ENCODE measurements at places on chromosomes 11 and 22. TPM values are rescaled to one million over a fixed set of nuclear protein-coding genes. Genes with fewer than 3 reads are reported as not detected.
A peak's percentile ranks its signal among the peaks of the same experiment; 100 is the strongest.

DNA sequence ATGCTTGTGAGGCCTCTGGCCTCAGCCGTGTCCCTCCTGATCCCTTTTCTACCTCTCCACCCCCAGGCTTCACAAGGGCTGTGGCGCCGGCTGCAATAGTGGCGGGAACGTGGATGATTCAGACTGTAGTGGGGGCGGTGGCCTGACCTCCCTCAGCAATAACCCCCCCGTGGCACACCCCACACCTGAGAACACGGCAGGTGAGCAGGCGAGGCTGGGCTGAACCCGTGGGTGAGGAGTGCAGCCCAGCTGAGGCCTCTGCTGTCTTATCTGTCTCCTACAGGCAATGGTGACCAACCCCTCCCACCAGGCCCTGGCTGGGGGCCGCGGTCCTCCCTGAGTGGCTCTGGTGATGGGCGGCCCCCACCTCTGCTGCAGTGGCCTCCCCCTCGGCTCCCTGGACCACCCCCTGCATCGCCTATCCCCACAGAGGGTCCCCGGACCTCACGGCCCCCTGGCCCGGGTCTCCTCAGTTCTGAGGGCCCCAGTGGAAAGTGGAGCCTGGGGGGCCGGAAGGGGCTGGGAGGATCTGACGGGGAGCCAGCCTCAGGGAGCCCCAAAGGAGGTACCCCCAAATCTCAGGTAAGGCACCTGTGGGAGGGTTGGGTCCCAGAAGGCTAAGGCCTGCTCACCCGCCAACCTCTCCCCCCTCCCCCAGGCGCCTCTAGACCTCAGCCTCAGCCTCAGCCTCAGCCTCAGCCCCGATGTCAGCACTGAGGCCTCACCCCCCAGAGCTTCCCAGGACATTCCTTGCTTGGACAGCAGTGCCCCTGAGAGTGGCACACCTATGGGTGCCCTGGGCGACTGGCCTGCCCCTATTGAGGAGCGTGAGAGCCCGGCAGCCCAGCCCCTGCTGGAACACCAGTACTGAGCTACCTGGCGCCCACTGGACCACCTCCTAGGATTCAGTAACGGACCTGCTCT lies 1.5 kb upstream of the SIPA1 start:
- no peak for DNase-seq

GRCh38 chr11:114758627-114759026 lies 80.3 kb downstream of the NXPE2 start:
- DNase-seq = no peak

DNA sequence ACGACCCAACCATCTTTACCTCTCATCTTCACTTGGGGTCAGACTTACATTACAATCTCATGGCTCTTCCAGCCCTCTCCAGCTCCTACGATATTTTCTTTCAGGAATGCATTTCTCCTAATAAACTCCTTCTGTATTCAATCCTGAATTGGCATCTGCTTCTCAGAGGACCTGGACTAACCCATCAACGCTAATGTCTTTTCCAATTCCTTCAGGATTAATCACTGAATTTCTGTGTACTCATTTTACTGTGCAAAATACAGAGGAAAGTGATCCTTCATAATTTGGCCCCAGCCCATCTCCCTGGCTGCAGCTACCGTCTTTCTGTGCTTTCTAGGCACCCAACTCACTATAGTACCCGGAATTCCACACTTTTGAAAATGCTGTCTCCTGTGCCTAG lies 239.2 kb downstream of the METTL15 start:
- no peak for DNase-seq

GRCh38 chr11:86987679-86988078 lies 32.5 kb upstream of the FZD4 start:
- DNase-seq = no peak

GRCh38 chr11:92224407-92225124 lies at the start of gene FAT3:
Gene FAT3, plus strand, starts transcription at chr11:92224818. Its CDS starts 127,295 bp downstream, at chr11:92352113.
- DNase-seq = peak; percentile 28

- DNase-seq = no peak
Observed at GRCh38 chr11:79691445-79691844, 250.6 kb upstream of the TENM4 start.

DNA sequence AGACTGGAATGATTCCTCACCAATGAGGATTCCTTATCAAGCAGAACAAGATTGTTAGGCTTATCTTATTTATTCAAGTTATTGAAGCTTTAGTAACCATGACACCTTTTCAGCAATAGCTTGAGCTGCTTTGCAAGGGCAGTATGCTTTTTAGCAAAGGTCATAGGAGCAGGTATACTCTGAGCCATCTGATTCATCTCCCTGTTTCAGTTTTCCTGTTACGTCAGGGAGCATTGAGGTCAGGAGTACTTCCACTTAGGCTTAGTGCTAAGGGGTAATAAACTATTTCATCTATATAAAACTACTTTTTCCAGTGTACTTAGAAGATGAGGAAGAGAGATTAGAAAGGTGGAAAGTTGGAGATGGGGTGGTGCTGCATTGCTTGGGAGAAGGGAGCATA lies 17.7 kb upstream of the ANKRD42 start:
- DNase-seq = no peak

DNA sequence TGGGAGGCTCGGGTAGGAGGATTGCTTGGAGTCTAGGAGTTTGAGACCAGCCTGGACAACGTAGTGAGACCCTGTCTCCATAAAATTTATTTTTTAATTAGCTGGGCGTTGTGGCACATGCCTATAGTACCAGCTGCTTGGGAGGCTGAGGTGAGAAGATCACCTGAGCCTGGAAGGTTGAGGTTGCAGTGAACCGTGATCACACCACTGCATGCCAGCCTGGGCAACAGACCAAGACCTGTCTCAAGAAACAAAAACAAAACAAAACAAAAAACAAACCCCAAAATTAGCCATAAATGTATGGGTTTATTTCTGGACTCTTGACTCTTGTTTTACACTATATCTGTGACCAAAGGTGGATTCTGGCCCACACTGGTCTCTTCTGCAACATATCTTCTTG lies 41.6 kb downstream of the EIF3F start:
- DNase-seq = no peak

DNA sequence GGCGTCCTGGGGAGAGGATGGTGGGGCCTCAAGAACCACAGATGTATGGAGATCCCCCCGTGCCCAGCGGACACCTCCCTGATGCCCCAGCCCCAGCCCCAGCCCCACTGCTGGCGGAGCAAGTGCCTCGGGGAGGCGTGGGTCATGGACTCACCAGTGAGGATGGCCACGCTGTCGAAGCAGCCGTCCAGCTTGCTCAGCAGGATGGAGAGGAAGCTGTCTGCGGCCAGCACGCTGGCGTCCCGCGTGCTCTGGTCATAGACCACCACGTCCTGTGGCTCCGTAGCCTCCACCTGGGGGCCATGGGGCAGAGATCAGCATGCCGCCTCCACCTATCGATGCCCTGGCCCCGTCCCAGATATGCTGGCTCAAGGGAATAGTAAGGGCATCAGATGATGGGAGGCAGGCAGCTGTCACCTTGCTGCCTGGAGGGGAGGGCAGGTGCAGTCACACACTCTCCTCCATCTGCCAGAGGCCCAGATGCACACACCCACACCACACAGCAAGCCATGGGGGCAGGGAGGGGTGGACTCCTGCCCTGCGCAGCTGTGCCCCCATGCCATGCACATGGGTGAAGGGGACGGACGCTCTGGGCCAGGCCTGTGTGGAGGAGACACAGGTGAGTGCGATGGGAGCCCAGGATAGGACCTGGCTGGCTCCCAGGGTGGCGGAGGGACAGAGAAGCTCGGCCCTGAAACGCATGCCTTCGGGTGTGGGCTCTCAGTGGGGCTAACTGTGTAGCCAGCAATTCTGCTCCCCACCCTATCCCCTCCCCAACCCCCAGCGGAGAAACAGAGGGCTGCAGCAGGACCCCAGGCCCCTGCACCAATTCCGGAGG lies 8.2 kb downstream of the DUSP8 start:
- DNase-seq = no peak

DNA sequence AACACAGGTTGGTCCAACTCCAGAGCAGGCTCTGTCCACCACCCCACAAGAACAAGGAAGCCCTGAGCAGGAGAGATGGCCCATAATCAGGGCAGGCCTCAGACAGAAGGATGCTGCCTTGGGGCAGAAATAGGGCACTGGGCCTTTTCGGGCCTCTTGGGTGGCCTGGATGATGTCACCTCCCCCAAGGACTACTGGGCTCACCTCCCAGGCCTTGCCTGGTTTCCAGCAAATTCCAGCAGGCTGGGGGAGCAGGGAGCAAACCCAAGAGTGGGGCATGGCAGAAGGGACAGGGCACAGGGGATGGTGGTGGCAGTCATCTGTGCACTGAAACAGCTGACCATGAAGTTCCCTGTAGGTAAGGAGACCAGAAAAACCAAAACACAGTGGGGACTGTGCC lies 5.3 kb upstream of the NAA40 start:
- DNase-seq = no peak

GRCh38 chr11:129722529-129722928 lies 93.1 kb upstream of the TMEM45B start:
- no peak for DNase-seq

DNA sequence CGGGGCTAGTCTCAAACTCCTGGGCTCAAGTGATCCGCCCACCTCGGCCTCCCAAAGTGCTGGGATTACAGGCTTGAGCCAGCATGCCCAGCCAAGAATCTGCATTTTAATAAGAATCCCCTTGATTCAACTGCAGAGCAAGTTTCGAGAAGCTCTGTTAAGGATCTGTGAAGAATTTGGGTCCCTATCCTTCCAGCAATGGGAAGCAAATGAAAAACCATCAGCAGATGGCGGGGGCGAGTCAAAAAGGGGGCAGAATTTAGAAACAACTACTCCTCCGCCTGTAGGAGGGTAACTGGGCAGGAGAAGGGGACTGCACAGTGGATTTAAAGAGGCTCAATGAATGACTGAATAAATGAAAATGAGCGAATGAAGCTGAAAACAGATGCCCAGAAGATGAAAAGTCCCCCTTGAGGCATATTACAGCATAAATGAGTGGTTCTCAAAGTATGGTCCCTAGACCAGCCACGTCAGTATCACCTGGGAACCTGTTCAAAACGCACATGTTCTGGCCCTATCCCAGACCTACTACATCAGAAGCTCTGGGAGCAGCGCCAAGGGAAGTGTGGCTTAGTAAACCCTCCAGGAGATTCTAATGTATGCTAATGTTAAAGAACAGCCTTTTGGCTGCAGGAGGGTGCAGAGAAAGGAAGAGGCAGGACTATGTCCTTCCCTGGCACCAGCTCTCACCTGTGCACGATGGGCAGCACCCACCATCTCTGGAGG lies 15.0 kb downstream of the VWCE start:
- DNase-seq = no peak

GRCh38 chr11:76564364-76564763 lies 106.2 kb downstream of the LRRC32 start:
- DNase-seq = no peak

DNA sequence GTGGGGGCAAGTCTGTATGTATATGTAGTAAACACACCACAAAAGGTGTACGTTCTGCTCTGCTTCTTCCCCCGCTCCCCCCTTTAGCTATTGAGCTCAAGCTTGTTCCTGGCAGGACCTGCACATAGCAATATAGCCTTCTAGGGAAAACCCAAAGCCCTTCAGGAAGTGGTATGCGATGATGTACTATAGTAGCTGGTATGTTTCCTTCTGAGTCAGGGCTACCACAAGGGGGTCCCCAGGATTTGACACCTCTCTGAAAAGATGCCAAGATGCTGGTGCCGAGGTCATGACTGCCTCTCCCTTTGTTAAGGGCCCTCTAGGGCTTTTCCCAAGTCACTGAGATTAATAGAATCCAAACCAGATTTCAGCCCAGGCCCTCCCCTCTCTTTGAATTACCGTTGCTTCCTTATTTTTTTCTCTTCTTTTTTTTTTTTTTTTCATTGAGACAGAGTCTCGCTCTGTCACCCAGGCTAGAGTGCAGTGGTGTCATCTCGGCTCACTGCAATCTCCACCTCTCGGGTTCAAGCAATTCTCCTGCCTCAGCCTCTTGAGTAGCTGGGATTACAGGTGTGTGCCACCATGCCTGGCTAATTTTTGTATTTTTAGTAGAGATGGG lies 268.4 kb downstream of the ETS1 start:
- DNase-seq = no peak

- no peak for DNase-seq
Observed at GRCh38 chr11:79342236-79342635, 98.6 kb downstream of the TENM4 start.

GRCh38 chr11:129131316-129131715 lies 60.8 kb downstream of the ARHGAP32 start:
- DNase-seq = no peak

- DNase-seq = no peak
Observed at GRCh38 chr22:45262931-45263462, 21.8 kb upstream of the UPK3A start.

DNA sequence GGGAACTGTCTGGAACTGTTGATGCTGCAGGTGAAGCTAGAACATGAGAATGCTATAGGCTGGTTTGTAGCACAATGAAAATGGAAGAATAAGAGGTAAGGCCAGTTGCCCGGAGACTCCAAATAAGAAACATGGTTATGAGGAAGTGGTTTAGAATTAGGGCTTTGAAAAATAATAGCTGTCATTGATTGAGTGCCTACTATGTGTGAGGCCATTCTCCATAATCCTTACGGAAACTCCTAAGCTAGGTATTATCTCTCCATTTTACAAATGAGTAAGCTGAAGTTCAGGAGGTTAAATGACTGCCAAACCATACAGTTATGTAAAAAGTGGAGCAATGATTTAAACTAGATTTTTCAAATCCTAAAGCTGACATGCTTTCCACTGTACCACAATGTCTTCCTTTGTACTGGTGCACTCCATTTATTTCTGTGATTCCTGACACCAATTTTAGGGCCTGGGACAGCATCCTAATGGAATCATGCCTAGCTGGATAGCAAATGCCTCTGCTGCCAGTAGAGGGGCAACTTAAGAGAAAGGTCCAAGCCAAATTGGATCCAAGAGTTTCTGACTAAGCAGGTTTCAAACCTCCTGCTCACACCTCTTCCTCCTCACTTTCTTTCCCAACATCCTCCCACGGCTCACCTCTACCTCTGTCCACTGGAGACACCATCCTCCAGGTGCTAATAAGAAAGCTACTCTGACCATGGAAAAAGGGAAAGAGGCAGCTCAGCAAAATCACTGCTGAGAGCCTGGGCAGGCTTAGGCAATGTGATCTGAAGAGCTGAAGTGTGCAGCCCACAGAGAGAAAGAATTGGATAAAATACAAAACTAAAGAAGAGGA lies 46.9 kb upstream of the PICALM start:
- no peak for DNase-seq

DNA sequence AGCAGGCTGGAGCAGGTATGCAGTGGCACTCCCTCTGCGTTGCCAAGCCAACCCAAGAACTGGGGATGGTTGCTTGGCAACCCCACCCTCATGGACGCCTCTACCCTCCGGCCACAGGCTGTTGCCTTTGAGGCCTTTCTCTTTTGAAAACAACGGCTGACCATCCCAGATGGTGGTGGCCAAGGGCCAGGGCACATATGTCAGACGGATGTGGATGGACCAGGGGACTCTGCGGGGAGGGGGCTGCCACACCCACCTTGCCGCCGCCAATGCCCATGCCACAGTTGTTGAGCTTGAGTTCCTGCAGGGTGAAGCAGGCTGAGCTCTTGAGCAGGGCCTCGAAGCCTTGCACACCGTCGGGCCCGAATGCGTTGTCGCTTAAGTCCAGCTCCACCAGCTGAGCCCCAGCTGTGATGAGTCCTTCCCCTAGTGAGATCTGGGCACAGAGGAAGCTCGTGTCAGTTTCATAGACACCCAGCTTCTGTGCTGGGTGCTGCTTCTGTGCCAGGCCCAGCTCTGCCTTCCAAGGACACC lies 21.5 kb downstream of the RANGAP1 start:
- DNase-seq = no peak

GRCh38 chr11:68214173-68215086 lies 1.3 kb upstream of the KMT5B start:
- no peak for DNase-seq

Gene ATG13
- total RNA-seq = 49.7 TPM

Gene RASSF10
- total RNA-seq = not detected

Gene MAP6
- 3.0 TPM for total RNA-seq

Gene SYCE3
- not detected for total RNA-seq

Gene TRIM22
- 70.9 TPM for total RNA-seq

Measured in fibroblast of villous mesenchyme (primary cell).